Motor neuron (in vitro differentiated cells): ENCODE measurements at places on chromosomes 16 and 17.

DNA sequence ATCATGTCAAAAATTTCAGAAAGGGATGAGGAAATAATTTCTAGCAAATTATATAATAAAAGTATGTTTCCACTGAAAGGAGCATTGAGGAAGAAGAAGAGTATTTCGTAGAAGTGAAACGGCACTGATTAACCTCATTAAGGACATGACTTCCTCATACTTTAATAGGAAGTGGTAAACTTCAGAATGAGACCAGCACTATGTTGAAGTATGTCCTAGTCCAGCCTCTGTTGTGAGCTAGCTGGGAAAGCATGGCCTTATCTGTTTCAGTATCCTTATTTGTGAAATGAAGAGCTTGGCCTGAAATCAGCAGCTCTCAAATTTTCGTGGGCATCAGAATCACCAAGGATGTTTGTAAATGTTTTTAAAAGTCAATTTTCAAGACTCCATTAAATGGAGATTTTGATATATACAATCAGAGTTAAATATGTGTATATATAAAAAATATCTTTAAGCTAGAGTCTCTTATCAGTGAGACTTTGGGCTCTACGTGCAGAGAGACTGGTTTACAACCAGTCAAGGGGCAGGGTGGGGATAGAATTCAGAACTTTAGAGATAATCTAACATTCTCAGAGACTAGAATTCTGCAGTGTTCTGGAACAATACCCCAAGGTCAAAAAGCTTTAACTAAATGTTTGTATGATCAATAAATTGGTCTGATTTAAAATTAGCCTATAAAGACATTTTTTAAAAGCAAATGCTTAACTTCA lies 365.4 kb downstream of the CDH13 start:
- no peak for ATAC-seq

DNA sequence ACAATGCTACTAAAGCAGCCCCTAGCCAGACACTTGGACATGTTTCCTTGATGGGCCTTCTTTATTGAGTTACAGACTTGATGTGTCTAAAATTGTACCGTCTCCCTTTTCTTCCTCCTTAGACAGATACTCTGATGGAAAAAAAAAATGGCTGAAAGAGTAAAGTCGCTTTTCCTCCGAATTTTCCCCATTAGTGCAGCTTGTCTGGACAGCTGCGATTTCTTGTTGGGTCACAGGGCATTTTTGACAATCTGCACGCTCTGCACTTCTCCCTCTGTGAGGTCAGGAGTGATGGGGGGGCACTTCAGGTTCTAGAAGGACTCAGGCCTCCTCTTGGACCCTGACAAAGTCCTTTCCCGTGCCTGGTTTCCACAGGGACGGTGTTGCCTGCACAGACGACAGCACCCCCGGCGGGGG lies 968 bp upstream of the PRKAR1A start:
- ATAC-seq = no peak

DNA sequence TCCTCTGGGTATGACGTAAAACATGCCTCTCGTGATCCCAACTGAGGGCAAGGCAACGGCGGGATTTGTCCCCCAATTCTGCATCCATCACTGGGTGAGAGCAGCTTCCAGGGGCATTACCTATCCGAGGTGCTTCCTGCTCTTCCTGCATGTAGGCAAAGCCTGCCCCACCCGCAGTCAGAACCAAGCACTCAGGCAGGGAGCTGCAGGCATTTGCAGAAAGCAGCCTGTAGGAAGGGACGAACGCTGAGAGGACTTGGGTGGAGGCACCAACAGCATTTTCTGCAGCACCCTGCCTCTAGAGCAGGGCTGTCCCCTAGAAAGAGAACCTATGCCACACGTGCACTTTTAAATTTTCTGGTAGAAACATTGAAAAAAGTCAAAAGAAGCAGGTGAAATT lies 5.5 kb downstream of the BCO1 start:
- ATAC-seq = no peak

DNA sequence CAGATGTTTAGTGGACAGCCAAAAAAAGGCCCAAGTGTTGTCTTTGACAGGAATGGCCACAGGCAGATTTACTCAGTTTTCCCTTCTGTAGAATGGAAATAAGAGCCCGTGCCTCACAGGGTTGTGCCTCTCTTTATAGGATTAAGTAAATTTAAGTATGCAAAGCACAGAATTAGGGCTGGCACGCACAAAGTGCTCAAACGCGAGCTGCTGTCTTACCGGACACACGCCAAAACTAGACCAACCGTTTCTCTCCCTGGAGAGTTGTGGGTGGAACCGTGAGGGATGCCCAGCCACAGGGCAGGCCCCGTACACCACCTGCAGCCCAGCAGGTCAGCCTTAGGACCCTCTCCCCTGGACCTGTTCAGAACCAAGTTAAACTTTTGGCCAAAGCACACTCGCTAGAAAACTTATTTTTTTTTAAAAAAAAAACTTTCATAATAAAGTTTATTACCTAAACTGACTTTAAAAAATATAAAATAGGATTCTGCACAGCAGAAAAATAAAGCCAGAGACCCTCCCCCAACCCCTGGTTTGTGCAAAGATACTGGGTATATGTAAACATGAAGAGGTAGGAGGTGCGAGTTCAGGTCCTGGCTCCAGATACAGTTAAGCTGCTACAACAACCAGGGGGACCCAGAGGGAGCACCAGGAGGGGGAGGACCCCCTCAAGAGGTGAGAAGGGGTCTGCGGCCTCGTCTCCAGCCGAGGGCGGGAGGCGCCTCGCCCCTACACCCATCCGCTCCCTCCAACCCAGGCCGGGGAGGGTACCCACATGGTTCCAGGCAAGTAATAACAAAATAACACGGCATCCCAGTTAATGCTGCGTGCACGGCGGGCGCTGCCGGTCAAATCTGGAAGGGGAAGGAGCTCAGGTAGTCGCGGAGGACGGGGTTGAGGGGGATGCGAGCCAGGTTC lies 1.8 kb downstream of the SOCS1 start:
- no peak for ATAC-seq

DNA sequence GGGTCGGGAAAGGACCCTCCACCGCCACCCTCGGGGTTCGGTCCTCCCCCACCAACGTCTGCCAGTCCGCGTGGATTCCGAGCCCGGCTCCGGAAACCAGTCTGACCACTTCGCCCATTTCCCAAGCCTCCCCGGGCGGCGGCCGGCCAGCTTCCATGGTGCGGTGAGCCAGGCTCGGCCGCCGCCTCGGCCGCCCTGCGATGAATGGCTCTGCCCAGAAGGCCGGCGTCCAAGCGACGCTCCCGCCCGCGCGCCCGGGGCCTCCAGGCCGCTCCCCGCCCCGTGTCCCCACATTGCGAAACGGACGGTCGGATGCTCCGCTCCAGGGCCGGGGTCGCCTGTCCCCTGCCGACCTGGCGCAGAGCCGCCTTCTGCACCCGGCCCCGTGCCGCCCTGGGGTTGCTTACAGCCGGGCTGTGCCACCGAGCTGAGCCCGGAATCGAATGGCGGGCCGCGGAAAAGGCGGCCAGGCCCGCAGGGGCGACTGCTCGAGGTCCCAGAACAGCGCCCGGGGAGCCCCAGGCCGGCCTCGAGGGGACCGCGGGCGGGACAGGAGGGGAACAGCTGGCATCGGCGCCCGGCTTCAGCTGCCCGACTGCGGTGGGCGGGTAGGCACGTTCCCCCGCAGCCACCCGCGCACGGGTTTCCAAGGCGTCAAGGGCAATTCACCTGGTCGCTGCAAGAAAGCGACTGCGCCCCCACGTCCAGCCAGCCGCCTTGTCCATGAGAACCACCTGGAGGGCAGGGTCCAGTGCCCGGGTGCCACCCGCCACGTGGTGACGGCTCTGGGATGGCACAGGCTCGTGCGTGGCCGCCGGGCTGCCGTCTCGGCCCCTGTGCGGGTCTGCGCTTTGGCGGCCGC lies 18.3 kb upstream of the CBX8 start:
- peak; percentile 51 for ATAC-seq

DNA sequence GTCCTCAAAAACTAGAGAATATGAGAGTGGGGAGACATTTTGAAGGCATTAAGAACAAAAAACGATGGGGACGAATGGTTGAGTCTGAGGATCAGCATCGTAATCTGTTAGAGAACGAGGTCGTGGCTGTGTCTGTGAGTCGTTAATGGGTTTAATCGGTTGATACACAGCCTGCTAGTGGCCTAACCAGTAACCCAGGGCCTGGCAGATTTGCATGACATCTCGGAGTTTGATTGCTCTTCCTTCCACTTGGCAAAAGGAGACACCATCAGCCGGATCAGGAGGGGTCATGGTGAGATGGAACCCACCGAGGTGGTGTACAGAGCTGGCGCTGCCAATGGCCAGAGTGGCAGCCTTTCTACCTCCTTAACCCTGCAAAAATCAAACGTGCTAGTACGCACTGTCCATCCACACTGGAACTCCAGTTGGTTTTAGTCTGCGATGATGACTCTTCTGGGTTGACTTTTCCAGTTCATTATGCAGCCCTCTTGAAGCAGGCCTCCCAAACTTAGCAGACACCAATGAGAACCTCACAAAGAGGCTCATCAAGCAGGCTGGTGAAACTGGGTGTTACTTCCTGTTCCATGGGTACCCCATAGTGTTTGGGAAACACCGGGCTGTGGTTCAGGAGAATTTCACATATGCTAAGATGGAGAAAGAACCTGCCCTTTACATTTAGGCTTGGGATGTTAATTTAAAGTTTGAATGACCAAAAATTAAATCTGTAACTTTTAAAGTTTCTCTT lies 4.1 kb downstream of the HS3ST3B1 start:
- ATAC-seq = no peak

DNA sequence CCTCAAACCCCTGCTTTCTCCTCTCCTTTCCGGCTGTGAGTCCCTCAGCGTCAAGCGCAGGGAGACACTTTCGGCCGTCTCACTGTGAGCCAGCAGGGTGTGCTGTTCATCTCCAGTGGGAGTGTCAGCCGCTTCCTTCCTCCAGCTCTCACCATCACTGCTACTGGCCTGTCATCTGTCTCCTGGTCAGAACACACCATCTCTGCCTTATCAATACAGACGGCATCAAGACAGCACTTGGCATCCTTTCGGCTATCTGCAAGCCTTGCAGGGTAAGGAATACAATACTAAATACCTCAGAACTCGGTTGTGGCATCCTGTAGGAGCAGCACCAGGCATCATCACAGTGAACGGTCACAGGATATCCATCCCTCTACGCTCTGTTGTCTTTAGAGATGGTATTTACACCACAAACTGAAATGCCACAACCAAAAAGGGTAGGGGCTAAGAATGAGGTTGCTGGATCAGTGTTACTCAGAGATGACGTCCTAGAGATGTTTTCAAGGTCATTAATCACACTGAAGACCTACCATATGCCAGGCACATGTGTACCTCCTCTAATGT lies 20.7 kb upstream of the CMTM4 start:
- ATAC-seq = no peak

DNA sequence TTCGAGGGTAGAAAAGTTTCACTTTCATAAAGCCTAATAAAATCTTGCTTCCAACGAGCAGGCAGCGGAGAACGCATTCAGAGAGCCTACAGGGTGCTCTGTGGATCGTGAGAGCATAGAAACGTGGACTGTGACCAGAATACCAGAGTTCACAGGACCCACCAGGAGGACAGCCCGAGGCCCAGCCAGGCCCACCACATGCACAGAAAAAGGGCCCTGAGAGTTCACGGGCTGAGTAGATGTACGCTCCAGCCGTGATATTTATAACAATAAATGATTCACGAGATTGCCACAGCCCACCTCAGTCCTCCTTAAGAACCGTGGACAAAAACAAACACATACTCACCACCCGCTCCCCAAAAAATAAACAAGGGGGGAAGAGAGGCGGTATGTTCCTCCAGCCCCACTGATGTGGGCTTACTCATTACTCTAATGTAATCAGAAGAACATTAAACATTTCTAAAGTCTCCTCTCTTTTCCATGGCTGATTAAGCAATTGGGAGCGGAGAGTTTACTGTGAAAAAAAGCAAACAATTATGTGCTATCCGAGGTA lies 207.2 kb downstream of the C16orf78 start:
- ATAC-seq = no peak
